Cardiac septum (tissue), 1 donor: ENCODE measurements at places on chromosomes 7 and 10. TPM values are rescaled to one million over a fixed set of nuclear protein-coding genes. Genes with fewer than 3 reads are reported as not detected.

- DNase-seq = no peak
These were observed 42.1 kb downstream of the FOXL3 start for GRCh38 chr7:332020-332517.

- no peak for DNase-seq
These were observed 5.6 kb downstream of the CYP3A43 start for GRCh38 chr7:99833289-99833877.

DNA sequence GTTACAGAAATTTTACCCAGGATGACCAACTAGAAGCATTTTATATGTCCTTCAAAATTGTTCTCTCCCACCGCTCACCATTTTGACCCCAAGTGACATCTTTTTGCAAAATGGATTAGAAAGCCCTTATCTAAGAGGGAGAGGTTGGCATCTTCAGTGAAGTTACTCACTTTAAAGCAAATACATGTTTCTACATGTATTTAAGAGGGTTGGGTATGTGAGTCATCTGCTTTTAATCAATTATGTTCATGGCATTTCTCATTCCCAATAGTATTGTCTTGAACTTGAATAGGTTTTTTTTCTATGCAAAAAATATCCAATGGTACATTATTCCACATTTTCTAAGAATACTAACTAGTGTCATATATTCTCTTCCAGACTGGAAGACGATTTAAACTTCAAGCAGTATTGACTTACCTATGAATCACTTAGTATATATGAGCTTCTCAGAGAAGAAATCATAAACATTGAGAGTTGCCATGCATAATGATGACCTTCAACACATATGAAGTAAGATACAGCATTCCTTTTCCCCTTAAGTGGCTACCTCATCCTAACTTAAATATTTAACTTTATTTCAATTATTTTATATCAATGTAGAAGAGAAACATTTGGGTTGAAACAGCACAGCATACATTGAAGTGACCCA lies 132.8 kb downstream of the POLR1F start:
- DNase-seq = no peak

GRCh38 chr10:27779462-27780015 lies 33.9 kb upstream of the MKX start:
- no peak for DNase-seq

DNA sequence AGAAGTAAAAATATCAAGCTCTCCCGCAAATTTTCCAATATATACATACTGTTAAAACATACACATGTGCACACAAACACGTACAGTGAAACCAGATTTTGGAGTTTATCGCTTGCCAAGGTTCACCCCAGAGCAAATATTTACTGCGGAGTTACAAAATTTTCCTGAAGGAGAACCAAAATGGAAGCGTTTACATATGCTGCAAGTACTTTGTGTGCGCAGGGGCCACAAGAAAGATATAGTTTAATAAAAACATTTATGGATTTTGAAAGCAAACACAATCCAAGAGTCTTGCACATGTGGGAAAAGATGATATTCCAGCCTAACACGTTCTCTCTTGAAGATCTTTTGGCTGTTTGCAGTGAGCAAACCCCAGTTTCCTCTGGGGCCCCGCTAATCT lies 301.3 kb upstream of the NFE2L3 start:
- DNase-seq = no peak

DNA sequence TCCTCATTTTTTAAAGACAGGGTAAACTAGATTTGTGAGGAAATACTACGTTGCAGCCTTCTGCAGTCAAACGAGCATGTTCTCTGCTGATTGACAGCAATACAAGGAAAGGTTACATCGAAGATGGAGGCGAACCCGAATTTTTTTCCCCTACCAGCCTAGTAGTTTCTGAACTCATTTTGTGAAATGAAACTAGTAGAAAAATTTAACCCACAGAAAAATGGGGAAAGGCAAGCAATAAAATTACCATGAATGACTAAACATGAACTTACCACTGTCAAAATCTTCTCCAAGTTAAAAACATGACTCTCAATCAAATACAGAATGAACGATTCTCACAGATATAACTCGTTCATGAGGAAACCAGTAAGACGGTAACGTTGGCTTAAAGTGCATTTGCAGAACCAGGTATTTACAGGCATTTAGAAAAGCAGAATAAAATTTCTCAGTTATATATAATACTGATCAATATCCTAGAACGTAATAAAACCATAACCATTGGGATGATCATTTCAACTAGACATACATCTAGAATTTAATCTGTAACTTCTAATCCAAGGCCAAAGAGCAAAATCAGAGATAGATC lies 73.9 kb downstream of the CELF2 start:
- DNase-seq = no peak

DNA sequence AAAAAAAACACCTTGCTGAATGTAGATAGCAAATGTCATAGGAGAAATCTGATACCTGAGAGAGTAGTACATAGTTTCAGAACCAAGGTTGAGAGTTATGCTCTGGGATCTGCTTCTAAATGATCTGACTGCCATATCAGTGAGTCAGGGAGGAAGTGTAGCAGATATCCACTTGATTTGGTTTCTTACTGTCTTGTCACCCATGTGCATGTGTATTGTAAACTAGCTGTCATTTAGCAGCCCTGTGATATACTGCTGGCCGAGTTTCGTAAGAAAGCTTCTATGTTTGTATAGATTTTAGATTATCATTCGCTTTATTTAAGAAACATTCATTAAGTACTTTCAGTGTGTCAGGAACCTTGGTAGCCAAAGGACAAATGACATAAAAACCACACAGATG lies 42.0 kb downstream of the SP4 start:
- no peak for DNase-seq

ZNF239 gene
- 1.7 TPM for total RNA-seq

SPDYE3 gene
- not detected for total RNA-seq

CHN2 gene
- total RNA-seq = 33.6 TPM

GBX1 gene
- 0.57 TPM for total RNA-seq

ZNF467 gene
- 7.0 TPM for total RNA-seq

TNS3 gene
- total RNA-seq = 29.0 TPM
